Upper lobe of right lung (tissue), 1 donor: ENCODE measurements at places on chromosomes 11 and 22. TPM values are rescaled to one million over a fixed set of nuclear protein-coding genes. Genes with fewer than 3 reads are reported as not detected.

GRCh38 chr11:66800720-66801428, 42.4 kb upstream of the RCE1 start:
- DNase-seq, result no peak

The FGF19 gene
- not detected for total RNA-seq

- DNase-seq, result peak; percentile 65
Measured at GRCh38 chr11:1230456-1231395, 7.9 kb downstream of the MUC5B start.

The PARVA gene
- 84.0 TPM for total RNA-seq

DNA sequence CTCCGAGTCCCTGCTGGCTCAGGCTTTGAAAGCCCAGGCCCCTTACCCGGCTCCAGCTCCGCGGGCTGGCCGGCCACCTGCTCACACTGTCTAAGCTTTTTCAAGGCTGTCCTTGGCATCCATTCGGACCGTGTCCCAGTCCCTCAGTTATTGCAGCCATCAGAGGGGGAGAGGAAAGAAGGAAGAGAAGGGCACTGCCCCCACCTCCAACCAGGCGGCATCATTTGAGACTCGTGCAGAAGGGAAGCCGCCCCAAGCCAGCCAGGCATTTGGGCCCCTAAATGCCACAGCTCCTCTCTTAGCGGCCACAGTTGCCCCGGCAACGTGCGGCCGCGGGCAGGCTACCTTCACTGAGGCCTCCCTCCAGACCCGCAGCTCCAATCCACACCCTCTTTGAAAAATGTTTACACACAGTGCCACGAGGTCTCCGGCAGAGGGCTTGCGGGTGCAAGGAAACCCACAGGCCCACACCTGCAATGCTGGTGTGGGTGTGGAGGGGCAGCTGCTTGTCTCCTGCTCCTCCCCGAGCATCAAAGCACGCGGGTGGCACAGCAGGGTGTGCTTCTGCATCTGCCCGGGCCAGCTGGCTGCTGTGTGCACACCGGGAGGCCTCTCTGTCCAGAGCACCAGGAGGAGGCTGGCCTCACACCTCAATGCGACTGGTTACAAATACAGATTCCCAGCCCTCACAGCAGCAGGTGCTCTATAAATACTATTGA, 124.4 kb downstream of the CTTN start:
- peak; percentile 71 for DNase-seq

- DNase-seq, result no peak
Measured at GRCh38 chr11:105092256-105093239, 47.0 kb downstream of the CARD18 start.

DNA sequence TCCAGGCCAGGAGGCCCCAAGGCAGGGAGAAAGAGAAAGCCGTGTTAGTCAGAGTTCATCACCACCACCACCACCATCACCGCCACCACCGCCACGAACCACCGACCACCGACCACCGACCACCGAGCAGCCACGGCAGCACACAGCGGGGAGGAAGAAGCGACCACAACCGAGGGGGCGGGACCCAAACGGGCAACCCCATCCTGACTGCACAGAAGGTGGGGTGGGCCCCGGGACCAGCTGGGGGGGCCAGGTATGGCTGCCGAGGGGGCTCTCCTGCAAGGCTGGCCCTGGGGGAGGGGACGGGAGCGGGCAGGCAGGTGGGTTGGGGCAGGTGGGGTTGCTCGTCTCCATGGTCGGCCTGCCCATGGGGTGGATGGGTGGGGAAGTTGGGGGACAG, 34.2 kb downstream of the SYT7 start:
- DNase-seq, result no peak

The LMO1 gene
- not detected for total RNA-seq

The LRRN4CL gene
- 2.0 TPM for total RNA-seq

DNA sequence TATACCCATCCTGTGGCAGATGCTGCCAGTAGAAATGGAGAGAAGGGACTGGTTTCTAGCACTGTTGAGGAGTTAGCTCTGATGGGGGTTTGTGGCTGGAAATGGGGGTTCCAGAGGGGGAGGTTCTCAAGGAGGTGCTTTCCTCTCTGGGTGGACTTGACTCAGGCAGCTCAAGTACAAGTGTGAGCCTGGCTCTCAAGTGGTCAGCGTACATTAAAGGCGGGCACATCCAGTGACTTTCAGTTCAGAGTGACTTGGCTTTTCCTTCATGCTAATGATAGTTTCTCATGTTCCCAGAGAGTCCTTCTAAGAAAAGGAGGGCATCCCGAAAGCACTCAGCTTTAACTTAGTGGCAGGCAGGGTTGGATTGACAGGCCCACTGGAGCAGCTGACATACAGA, 58.9 kb upstream of the HORMAD2 start:
- no peak for DNase-seq

The MYBPC3 gene
- 0.96 TPM for total RNA-seq

The BTBD18 gene
- not detected for total RNA-seq

The WNT11 gene
- total RNA-seq, result 8.7 TPM

The ASRGL1 gene
- 54.8 TPM for total RNA-seq

DNA sequence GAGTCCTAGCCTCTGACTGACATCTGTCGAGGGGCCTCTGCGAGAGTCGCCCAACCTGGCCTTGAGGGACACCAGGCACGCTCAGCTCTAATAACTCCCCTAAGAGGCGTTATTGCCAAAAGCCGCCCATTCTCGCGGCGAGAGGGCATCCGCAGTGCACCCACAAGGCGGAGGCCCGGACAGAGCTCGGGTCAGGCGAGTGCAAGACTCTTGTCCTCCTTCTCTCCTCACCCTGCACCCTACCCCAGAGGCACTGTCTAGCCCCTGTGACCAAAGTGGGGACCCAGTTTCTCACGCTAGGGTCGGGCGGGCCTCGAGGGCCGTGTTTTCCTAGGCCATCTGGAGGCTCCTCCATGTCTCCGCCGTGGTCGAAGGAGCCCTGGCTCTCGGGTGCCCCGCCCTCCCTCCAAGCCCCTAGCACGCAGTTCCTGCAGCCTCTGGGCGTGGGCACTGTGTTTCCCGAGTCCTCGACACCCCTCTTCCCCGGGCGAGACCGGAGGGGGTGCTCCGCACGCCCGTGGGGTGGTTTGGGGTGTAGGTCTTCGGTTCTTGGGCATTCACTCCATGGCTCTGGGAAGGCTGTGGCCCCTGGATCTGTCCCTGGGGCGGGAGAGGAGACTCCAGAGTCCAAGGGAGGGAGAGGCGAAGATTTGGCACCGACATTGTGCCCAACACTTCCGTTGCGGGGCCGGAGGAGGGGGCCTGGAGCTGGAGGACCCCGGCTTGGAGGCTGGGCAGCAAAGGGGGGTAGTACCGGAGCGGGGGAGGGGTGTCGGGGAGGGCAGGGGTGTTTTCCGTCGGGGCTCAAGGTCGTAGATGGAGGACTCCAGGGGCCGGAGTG, 1.0 kb downstream of the CHRM4 start:
- DNase-seq, result no peak

DNA sequence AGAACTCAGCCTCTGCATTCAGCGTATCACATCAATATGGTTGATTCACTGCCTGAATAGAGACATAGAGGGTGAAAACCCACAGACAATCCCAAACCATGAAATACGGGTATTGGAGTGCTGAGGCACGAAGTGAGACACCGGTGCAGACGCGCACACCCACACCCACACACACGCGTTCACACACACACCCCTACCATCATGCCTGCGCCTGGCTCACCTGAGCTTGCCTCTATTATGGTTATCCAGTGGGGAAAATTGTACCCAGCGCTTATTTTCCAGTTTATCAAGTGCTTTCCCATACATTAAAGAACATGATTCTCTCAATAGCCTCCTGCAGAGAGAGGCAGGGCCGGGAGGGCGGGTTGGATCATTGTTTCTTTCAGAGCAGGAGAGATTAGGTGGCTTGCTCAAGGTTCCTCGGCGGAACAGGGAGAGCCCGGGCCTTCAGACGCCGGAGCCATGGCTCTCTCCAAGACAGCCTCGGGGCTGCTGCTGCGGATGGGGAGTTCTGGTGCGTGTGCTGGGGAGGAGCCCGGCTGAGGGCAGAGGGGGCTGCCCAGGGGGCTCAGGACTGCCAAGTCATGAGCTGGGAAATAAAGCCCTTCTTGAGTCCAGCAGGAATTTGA, 78.9 kb upstream of the THY1 start:
- no peak for DNase-seq

DNA sequence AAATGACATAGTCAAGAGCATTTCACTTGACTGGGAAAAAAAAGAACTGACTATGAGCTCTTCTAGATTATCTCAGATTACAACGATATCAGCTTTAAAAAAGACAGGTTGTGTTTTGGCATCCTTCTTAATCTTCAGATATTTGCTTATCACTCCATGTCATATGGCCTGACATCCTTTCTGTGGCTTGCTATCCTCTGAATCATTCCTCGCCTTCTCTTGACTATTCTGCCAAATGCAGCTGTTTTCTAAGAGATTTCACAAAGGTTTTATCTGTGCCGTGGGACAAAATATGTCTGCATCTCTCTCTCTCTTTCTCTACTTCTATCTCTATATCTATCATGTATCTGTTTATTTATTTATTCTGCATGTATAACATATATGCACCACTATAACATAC, 746.1 kb downstream of the CNTN5 start:
- DNase-seq, result no peak
